Umbilical cord (tissue), 2 donors: ENCODE measurements at places on chromosomes 12 and 14.
A peak's percentile ranks its signal among the peaks of the same experiment; 100 is the strongest.

GRCh38 chr12:104998423-104999346, 12.6 kb downstream of the NOPCHAP1 start:
- no peak for DNase-seq

DNA sequence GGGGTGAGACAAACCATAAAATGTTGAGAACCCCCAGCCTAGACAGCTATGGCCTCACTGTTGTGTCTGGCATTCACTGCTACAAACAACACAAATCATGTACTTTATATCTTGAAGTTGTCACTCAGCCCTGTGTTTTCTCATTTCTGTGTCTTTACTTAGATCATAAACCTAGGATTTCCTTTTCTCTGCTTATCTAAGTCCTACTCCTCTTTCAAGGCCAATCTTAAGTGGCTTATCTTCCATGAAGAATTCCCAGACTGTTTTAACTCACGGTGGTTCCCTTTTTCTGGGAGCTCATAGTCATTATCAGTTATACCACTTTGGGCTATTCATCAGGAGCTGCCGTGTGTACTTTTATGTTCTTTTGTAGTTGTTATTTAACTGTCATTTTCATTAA, 42.1 kb downstream of the FLRT2 start:
- DNase-seq = peak; percentile 96

DNA sequence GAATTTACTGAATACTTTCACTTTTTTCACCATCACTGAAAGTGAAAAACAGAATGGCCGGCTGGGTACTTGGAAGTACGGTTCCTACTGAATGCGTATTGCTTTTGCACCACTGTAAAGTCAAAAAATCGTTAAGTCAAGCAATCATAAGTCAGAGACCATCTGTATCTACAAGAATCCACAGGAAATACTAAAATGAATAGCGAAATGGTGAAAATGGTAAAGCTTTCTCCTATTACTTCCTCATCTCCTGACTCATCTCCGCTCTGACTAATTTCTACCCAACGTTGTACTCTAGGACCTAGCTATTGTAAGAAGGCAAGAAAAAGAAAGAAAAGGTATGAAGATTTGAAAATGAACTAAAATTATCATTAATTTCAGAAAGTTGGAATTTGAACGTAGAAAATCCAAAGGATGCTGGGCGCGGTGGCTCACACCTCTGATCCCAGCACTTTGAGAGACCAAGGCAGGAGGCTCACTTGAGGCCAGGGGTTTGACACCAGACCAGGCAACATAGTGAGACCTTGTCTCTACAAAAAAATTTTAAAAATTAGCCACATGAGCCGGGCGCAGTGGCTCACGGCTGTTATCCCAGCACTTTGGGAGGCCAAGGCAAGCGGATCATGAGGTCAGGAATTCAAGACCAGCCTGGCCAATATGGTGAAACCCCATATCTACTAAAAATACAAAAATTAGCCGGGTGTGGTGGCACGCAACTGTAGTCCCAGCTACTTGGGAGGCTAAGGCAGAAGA, 5.3 kb upstream of the CDCA4 start:
- no peak for DNase-seq

GRCh38 chr12:72511498-72511897, 239.3 kb downstream of the TRHDE start:
- DNase-seq = no peak

DNA sequence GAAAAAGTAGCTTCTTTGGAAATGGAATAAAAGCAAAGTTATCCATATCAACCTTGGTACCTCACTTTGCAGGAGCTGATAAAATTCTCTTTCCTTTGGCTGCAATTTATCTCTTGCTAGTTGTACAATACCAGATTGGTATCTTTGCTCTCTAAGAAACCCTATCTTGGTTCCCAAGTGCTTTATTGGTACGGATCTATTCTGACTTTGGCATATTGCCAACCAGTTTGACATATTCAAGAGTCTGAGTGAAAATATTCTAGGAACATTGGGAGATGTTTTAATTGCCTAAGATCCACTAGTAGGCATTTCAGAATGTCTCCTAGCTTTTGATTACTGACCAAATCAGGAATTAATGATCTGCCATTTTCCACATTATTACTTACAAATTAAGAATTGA, 167.2 kb upstream of the ATP2B1 start:
- DNase-seq = no peak

GRCh38 chr14:64201296-64201695, 92.9 kb downstream of the ESR2 start:
- DNase-seq = no peak

- no peak for DNase-seq
These were observed 20.1 kb downstream of the LTBP2 start for GRCh38 chr14:74591899-74592298.

GRCh38 chr14:90301122-90301521, 30.6 kb downstream of the NRDE2 start:
- DNase-seq = no peak

DNA sequence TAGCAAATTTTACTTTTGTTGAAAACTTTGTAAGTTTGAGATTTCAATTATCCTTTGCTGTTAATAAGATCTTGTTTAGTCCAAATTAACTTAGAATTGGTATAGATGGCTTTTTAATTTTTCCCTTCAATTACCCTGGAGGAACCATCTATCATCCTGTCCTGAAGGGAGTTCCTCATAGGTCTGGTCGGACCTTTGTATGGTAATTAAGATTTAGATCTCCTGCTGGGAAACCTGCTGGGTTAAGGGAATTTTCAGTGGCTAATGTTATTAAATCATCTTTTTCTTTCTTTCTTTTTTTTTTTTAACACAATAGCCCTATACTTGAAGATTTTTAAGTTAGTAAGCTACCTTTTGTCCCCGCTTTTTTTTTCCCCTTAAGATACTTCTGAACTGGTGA, 63.0 kb upstream of the PRMT8 start:
- DNase-seq = no peak

GRCh38 chr14:61325166-61325565, 3.8 kb downstream of the PRKCH start:
- DNase-seq = no peak

- peak; percentile 12 for DNase-seq
These were observed 118.1 kb downstream of the TRAFD1 start for GRCh38 chr12:112243255-112244110.

DNA sequence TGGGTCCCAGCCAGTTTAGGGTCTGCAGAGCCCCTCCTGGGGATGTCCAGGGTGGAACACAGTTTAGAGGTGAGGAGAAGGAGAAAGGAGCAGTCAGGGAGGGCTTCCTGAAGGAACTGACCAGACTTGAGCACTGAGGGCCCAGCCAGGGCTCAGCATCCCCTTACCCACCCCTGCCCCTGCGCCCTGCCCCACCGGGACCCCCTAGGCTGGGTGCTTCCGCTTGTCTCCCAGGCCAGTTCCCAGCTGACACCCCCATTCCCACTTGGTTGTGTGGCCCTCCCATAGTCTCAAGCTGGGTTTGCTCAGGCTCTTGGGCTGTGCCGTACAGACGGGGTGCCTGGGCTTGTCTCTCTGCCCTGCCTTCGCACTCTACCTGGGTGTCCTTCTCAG, 26.3 kb upstream of the KIF26A start:
- DNase-seq = no peak

GRCh38 chr12:63949902-63950301, 105.4 kb downstream of the SRGAP1 start:
- DNase-seq = peak; percentile 35

- DNase-seq = no peak
These were observed 21.6 kb downstream of the BEGAIN start for GRCh38 chr14:100565650-100566049.

DNA sequence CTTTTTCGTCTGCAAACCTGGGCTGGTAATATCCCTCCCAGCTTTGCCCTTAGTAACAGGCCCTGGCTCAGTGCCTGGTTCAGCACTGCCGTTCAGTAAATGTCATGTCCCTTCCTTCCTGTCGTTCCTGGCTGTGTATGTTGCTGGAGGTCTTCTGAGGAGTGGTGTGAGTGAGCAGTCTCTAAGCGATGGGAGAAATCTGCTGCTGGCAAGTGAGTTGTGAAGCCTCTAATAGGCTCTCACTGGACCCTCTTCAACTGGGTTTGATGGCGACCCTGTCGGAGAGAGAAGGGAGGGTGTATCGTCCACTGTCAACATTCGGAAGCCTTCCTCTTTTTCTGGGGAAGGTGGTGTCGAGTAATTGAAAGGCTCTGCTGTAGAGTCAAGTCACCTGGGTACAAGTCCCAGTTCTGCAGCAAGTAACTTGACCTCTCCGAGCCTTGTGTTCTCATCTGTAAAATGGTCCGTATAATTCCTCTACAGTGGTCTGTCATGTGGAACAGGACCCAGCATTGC, 62.8 kb downstream of the HRK start:
- DNase-seq = peak; percentile 20
